CD8-positive, alpha-beta memory T cell (primary cell): ENCODE measurements at places on chromosomes 6 and 20. TPM values are rescaled to one million over a fixed set of nuclear protein-coding genes. Genes with fewer than 3 reads are reported as not detected.

The VNN1 gene
- total RNA-seq = not detected

The ELOVL2 gene
- not detected for total RNA-seq

The DSN1 gene
- total RNA-seq = 24.7 TPM

The RNGTT gene
- 22.3 TPM for total RNA-seq

The RSPO3 gene
- total RNA-seq = not detected

The ALDH8A1 gene
- 0.82 TPM for total RNA-seq

The SOBP gene
- 1.0 TPM for total RNA-seq

The ARFGEF3 gene
- 0.11 TPM for total RNA-seq

The EMILIN3 gene
- not detected for total RNA-seq

The PACRG gene
- total RNA-seq = not detected

The PPIL6 gene
- total RNA-seq = not detected
